ENCODE measurements at places on chromosomes 6 and 20. TPM values are rescaled to one million over a fixed set of nuclear protein-coding genes. Genes with fewer than 3 reads are reported as not detected.

- no peaks in the 10 kb centered on the region for H3K4me1 ChIP-seq
- no peaks in the 10 kb centered on the region for H3K27me3 ChIP-seq
- no peak for DNase-seq
These were observed 967.3 kb upstream of the ADGRB3 start for GRCh38 chr6:67667637-67668422.

Gene PPP1R10
- 57.1 TPM for total RNA-seq

DNA sequence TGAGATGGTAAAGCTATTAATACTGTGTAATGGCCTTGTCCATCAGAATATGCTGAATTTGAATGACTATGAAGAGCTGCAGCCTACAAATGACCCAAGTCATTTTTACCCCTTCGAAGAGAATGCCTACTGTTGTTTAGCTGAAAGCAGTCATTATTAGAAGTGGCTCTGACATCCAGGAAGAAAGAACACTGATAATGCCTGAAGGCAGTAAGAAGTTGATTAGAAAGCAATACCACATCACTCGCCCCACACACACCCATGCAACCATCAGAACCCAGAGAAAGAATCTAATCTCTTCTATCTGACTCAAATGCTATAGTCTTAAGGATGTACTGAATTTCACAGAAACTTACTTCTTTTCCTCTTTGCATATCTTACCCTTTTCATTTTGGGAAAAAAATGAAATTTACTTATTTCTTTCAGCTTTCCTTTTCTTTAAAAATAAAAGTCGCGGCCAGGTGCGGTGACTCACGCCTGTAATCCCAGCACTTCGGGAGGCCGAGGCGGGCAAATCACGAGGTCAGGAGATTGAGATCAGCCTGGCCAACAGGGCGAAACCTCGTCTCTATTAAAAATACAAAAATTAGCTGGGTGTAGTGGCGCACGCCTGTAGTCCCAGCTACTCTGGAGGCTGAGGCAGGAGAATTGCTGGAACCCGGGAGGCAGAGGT is 61.0 kb downstream of the ARHGAP18 start:
- no peak for DNase-seq
- H3K27me3 ChIP-seq: no peaks in the 10 kb centered on the region
- no peaks in the 10 kb centered on the region for H3K36me3 ChIP-seq
- H3K4me1 ChIP-seq: peaks cover 62% of the 10 kb centered on the region

DNA sequence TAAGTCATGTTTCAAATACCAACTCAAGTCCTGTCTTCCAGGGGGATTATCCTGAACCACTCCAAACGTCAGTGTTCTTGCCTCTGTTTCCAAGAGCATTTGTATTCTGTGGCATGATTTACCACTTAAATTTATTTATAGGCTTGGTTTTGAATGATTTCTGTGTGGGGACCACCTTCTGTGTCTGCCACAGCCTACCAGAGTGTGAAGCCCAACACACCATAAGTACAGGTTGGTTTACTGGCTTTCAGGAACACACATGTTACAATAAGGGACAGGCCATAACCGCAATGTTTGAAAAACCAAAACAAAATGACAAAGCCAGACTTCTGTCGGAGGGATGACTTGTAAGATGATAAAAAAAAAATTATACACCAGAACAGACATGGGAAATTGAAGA is 56.5 kb upstream of the MAP3K7 start:
- H3K4me1 ChIP-seq: peaks cover 7% of the 10 kb centered on the region
- H3K27ac ChIP-seq: no peak overlapping the region
- no peak overlapping the region for H3K4me3 ChIP-seq

DNA sequence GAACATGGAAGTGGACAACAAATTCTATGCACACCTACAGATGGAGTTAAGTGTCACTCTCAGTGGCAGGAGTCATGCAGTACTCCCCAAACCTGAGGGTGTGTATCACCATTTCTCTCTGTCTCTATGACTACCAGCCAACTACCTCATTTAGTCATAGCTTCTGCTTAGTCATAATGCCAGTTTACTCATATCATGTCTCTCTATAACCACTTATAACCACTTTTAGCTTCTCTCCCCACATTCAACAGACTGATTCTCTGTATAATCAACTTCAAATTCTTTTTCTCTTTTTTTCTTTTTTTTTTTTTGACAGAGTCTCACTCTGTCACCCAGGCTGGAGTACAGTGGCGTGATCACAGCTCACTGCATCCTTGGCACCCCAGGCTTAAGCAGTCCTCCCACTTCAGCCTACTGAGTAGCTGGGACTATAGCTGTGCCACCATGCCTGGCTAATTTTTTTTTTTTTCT is 13.8 kb upstream of the GTF3C6 start:
- no peak for DNase-seq
- no peak overlapping the region for H3K4me3 ChIP-seq
- peaks cover 10% of the 10 kb centered on the region for H3K4me1 ChIP-seq
- peak overlapping the region; percentile 75 for H3K27ac ChIP-seq
- H3K36me3 ChIP-seq: no peaks in the 10 kb centered on the region
- no peaks in the 10 kb centered on the region for H3K27me3 ChIP-seq

DNA sequence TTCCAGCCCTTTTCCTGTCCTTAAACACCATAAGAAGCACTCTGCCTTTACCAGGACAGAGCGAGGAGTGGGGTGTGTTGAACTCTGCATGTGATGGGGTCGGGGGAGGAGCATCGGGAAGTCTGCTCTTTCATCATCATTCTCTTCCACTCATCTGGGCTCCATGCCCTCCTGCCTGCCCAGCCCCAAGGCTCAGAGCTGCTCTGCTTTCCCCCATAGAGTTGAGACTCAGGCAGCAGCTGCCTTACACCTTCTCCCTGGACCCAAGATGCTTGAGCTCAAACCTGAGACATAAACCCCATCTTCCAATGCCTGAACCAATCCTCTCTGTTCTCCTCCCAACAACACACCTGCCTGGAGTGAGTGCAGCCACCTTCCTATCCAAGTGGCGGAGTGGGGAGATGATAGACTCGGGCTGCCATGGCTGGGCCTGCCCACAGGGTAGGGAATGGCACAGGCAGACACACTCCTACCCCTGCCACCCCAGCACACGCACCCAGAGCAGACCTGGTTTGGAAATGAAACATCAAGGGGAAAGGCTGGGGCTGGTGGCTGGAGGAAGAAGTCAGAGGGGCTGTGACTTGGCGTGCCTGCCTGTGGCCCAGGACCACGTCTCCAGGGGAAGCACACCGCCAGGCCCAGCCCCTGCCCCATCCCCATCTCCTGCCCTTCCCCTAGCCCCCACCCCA is 28.4 kb downstream of the TFEB start:
- no peak for DNase-seq
- H3K4me1 ChIP-seq: peaks cover 30% of the 10 kb centered on the region
- H3K27me3 ChIP-seq: no peaks in the 10 kb centered on the region
- H3K27ac ChIP-seq: peak overlapping the region; percentile 81
- H3K36me3 ChIP-seq: no peaks in the 10 kb centered on the region
- peak overlapping the region; percentile 26 for H3K4me3 ChIP-seq

GRCh38 chr6:14144678-14145113 is 27.1 kb downstream of the CD83 start:
- H3K27me3 ChIP-seq: peaks cover 11% of the 10 kb centered on the region
- no peaks in the 10 kb centered on the region for H3K4me1 ChIP-seq
- H3K27ac ChIP-seq: no peak overlapping the region
- H3K36me3 ChIP-seq: no peaks in the 10 kb centered on the region

Gene SLC17A3
- total RNA-seq: not detected

- H3K36me3 ChIP-seq: peaks cover 2% of the 10 kb centered on the region
- no peaks in the 10 kb centered on the region for H3K27me3 ChIP-seq
- no peak overlapping the region for H3K4me3 ChIP-seq
- DNase-seq: no peak
- H3K27ac ChIP-seq: no peak overlapping the region
- peaks cover 34% of the 10 kb centered on the region for H3K4me1 ChIP-seq
These were observed 90.3 kb downstream of the FYN start for GRCh38 chr6:111782887-111783466.

Gene LY86
- total RNA-seq: not detected

DNA sequence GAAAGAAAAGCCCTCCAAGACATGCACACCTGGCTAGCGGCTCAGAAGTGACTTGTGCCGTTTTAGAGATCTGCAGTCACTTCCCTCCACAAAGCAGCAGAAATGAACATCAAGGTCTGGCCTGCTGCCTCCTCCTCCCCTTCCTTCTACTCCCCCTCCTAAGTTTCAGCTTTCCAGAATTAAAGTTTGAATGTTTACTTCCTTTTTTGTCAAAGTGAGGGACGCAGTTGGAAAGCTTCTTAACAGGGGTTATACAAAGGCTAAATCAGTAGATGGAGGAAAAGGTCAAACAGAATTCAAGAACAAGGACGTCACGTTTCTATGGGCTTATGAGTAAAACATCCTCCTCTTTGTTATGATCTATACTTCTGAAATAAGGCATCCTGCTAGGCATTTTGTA is 227.7 kb downstream of the SLC35F1 start:
- H3K4me3 ChIP-seq: no peak overlapping the region
- H3K4me1 ChIP-seq: peaks cover 4% of the 10 kb centered on the region
- no peaks in the 10 kb centered on the region for H3K27me3 ChIP-seq
- no peak for DNase-seq

- peaks cover 2% of the 10 kb centered on the region for H3K27me3 ChIP-seq
- no peaks in the 10 kb centered on the region for H3K4me1 ChIP-seq
- H3K27ac ChIP-seq: no peak overlapping the region
These were observed 59.5 kb downstream of the PRND start for GRCh38 chr20:4781211-4781610.

DNA sequence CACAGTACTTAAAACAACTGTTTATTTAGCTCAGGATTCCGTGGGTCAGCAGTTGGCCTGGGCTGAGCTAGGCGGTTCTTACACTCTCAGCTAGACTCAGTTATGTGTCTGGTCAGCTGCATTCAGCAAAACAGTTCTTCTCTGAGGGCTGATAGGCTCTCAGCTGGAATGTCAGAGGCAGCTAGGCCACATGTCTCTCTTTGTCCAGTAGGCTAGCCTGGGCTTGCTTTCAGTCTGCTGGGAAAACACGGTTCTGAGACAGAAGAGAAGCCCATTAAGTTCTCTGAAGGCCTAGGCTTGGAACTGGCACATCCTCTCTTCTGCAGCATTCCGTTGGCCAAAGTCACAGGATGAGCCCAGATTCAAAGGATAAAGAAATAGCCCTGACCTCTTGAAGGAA is 65.6 kb downstream of the TULP4 start:
- peak overlapping the region; percentile 60 for H3K27ac ChIP-seq
- no peak overlapping the region for H3K4me3 ChIP-seq
- DNase-seq: no peak

- DNase-seq: no peak
- no peak overlapping the region for H3K27ac ChIP-seq
- peaks cover 3% of the 10 kb centered on the region for H3K36me3 ChIP-seq
- H3K4me3 ChIP-seq: no peak overlapping the region
- H3K27me3 ChIP-seq: no peaks in the 10 kb centered on the region
These were observed 339.0 kb upstream of the ADGRB3 start for GRCh38 chr6:68296126-68296525.

DNA sequence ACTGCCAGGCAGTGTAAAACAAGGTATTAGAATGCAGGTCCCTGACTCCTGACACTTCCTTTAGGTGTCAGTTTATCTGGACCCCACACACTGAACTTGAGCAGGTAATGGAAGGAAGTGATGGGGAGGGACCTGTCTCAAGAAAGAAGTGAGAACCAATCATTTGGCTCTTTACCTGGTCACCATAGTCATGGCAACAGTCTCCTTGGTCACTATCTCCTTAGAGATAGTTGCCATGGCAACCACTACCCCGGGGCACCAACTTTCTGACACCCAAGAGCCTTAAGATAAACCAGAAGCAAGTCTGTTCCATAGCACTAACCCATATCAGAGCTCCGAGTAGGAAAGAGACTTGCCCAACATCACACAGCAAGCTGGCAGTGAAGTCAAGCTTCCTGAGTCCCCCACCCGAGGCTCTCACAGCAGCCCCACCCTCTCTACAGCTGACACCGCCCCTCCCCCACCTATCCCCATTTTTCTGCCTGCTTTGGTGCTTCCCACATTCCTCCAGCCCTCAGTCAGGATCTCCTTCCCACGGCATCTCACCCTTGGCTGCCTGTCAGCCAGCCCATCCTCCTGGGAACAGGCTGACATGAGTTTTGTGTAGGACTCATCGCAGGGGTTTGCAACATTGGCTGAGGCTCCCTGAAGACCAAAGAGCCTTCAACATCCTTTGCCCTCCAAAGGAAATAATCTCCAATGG is 16.3 kb upstream of the HM13 start:
- peaks cover 14% of the 10 kb centered on the region for H3K27me3 ChIP-seq
- no peak for DNase-seq
- H3K4me1 ChIP-seq: peaks cover 23% of the 10 kb centered on the region
- peak overlapping the region; percentile 80 for H3K27ac ChIP-seq
- H3K36me3 ChIP-seq: no peaks in the 10 kb centered on the region
- H3K4me3 ChIP-seq: no peak overlapping the region
